ENCODE measurements at places on chromosomes 4 and X.

DNA sequence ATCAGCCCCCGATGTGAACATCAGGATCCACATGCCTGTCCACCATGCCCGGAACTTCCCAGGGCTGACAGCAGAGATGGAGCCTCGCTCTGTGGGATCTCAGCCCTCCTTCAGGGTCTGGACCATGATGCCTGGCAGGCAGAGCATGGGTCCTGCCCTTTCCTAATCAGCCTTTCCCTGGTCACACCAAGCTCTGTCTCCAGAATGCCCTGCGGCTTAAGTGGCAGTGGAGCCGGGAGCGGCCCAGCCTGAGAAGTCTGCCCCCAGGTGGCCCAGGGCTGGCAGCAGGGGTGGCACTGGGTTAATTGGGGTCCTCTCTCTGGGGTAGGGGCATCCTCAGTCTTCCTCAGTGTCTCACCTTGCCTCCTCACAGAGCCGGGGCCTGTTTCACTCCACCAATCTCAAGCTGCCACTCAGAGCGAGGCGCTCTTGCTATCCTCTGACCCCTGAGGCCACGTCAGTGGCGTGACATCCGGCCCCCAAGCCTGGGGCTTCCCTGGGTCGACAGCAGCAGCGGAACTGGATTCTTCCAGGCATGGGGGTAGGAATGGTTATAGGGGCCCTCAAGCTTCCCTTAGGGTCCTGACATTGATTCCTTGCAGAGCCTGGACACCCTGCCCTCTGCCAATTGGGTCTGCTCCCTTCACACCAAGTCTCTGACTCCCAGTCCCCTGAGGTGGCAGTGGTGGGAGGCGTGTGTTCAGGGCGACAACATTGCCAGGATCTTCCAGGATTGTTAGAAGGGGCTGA is 20.8 kb upstream of the TMEM185A start:
- DNase-seq: no peak

DNA sequence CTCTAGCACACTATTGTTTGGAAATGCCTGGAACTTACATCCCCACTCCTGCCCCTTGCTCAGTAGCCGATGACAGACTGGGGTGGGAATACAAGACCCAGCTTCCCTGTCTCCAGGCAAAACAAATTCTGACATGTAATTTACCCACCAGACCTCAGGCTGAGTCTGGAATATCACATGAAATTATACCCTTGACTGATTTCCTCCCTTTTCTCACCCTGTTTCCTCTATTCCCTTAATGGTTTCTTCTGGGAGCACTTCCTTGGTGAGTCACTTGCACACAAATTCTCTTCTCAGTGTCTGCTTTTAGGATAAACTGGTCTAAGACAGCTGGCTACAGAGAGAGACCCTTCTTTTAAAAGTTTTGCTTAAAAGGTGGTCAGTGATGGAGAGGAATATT is 65.8 kb upstream of the DIPK2B start:
- no peak for DNase-seq

DNA sequence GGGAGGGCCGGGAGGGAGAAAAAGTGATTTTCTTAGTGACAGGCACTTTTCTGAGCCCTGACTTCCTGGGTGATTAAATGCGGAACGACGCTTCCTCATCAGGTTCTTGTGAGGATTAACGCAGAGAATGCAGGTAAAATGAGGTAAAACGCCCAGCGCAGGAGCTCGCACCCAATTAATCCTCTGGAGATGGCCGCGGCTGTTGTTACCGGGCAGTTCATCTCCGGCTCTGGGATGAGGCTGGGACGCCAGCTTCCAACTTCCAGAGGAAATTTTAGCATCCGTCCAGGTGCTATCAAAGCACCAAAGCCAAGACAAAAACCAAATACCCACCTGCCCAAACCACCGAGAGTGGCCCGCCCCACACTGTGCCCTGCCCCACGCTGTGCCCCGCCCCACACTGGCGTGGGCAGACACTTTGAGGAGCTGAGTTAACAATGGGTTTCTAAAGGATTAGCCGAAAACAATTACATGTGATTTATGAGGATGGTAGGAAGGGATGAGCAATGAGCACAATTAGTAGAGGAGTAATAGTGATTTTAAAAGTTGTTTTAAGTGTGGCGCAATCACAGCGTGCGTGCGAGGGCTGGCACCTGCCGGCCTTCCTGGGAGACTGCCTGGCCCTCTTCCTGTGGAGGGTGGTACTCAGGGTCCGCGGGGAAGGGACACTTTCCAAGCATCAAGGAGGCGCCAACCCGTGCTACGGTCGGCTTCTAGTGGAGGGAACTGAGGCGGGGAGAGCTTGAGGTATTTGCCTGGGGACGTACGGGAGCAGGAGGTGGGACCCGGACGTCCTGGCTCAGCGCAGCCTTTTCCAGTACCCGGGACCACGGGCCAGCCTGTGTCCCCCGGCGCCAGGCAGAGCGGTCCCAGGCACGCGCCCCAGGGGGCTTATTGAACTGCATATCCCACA is 41.6 kb upstream of the ADRA2C start:
- no peak for DNase-seq

DNA sequence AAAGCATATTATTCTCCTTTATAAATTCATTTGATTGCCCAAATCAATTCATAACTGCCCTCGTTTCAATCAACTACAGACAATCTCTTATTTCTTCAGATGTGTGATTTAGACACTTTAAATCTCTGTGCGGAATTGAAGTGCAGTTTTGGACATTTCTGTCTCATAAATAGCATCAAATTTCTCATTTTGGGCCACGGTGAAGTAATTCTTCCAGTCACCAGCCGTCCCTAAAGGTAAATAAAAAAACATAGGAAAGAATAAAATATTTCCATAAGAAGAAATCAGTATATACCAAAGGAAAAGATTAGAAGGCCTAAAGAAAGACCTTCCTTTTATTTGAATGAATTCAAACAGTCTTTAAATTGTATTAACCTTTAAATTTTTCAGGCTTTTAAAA is 33.4 kb downstream of the SULT1B1 start:
- no peak for DNase-seq

DNA sequence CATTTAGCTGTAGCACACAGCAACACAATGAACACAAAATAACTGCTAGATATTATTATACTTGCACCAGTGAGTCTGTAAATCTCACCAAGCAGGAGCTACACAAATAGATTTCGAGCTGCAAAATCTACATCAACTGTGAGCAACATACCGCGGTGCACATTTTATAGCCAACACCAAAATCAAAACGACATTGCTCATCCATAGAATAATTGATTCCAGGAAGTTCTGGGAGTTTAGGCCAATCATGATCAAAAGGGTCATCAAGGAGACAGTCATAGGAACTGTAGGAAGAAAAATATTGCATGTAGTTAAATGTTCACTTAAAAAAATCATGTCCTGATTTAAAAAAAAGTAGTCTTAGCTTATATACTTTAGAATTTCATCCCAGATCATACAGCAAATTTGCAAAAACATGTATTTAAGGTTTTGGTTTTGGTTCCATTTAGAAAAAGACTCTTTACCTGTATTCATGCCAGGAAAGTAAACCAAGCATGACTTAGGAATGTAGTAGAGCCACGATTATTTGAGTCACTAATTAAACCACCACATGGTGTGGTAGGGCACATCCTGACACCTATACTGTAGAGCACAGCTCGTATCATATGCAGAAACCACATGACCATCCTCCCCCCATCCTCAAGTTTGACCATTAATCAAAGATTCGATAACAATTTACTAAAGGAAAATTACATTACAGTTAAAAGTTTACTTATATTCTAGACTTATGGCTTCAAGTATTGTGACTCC is 250.4 kb downstream of the ADAMTS3 start:
- DNase-seq: no peak

DNA sequence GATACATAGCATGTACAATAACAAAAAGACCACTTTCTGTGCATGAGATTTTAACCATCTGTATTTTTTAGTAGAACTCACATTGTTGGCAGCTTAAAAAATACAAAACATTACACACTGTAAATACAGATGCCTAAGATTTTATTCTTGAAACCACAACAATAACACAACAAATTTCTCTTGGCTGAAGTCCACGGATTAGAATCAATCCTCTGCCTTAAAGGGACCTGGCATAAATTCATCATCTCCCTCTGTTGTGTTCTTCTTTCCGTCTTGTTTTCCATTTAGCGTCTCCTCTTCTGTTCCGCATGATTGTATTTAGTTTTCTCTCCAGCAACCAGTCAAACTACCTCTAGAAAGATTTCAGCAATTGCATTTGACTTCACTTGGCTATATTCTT is 231.0 kb downstream of the SPOCK3 start:
- DNase-seq: no peak

DNA sequence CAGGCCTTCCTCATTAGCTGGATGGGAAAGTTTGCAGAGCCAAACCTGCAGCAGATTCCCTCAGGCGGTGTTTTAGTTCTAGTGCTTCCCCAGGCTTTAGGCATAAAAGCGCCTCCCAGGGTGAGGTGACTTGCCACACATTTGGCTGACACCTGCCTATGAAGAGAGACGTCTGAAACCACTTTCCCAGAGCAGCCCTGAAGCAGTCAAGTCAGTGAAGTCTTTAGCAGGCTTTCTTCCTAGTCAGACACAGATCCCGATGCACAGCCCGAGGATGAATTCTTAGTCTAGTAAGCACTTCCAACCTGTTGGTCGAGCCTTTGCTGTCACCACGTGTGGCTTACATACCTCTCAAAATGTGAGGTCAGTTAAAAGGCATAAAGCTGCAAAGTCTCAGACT is 484.1 kb downstream of the SMARCA1 start:
- no peak for DNase-seq

DNA sequence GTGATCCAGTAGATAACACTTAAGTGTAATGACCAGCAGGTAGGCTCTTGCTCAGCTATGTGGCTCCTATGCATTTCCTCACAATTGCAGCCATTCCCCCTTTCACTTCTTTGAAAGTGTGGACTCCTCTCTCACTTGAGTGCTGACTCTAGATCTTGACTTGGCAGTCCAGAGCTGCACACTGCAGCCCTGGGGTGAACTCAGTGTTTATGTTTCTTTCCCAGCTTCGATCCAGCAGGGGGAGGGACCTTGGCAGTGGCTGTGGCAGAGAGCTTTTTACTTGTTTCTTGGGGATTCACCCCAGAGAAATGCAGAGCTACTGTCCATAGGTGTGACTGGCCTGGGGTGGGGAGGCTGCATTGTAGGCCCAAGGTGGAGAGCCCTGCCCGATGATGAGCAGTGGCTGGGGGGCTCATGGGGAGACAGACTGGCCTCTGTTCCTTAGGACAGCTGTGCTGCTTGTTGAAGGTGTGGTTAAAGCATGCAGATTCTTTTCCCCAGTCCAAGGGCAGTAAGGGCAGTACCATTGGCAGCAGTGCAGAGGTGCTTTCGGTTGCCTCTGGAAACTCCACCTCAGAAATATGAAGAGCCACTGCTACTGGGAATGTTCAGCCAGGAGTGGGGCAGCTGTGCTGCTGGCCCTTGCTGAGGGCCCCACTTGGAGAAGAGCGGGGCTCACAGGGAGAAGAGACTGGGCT is 134.7 kb downstream of the SH3BGRL start:
- no peak for DNase-seq

DNA sequence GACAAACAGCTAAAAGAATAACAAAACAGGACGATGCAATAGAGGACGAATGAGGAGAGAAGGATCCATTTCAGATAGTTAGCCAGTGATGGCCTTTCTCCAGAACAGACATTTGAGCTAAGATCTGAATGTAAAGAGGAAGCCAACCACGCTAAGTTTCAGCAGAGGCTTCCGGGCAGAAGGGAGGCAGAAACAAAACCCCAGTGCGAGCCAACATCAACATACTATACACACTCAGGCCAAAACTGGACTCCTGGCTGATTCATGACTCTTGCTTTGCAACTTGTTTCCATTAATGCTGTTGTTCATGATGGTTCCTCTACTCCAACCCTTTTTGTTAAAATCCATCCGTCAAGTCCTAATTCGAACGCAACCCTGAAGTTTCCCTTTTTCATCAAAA is 730.3 kb downstream of the TRIML1 start:
- DNase-seq: no peak

DNA sequence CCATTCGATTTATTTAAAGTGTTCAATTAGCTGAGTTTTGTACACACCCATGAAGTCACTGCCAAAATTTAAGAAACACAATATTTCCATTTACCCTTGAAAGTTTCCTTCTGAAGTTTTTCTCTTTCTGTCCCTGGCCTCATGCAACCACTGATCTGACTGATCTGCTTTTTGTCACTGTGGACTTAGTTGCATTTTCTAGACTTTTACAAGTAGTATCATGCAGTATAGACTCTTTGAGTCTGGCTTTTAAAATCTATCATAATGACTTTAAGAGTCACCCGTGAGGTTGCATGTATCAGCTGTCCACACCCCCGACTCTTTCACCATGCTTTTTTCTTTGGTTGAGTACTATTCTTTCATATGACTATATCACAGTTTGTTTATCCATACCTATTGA is 29.0 kb upstream of the PDLIM3 start:
- DNase-seq: no peak

GRCh38 chr4:23068287-23068686 is 375.6 kb downstream of the GBA3 start:
- no peak for DNase-seq

DNA sequence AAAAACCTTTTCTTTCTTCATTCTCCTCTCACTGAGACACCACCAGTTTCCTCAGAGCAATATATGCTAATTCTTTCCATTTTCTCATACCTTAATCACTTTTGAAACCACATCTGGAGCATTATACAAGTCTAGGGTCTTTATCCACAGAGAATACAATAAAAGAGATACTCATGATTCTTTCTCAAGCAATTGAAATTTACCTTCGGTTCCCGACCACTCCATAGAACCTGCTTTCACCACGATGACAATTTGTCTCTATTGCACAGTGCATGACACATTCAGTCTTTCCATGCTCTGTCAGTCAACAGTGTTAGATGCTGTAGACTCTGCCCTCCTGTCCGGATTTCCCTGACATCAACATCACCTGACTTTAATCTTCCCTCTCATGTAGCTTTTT is 409.3 kb upstream of the NWD2 start:
- DNase-seq: no peak

DNA sequence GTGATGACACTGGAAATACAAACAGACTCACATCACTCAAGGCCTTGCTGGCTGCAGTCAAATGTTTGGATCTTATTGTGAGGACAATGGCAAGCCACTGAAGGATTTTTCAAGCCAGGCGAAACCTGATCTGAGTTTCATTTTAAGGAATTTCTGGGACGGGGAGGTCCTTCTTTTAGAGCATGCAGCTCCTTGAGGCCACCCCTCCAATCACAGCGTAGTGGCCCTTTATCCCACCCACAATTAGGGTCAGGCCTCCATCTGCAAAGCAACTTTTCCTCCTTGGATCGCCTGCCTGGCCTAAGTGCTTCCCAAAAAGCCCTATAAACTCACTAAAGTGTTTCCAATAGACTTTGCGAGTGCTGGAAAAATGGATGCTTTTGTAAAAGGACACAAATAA is 115.5 kb downstream of the EFHC2 start:
- DNase-seq: no peak

GRCh38 chrX:124231451-124231759 is 101.1 kb upstream of the TEX13D start:
- DNase-seq: no peak

- no peak for DNase-seq
These were observed 50.2 kb downstream of the DDX3X start for GRCh38 chrX:41384051-41384705.

GRCh38 chrX:97672138-97672537 is 788.4 kb downstream of the RPA4 start:
- DNase-seq: no peak
